A549 (cell line): ENCODE measurements at places on chromosomes 11 and 22.

DNA sequence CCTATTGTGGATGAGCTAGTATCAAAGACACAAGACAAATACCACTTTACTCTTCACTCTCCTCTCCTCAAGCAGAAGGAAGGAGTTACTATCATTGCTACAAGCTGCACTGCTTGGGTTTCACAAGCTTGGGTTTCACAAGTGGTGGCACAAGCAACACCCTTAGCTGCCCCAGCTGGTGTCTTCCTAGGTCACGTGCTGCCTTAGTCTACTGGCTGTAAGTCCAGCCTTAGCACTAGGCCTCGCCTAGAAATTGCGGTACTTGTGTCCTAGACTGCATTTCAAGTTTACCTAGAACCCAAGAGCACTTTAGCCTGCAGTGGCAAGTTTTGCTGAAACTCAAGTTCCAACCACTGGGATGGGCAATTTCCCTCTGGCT, 86.6 kb downstream of the EHF start:
- DNase-seq = no peak

DNA sequence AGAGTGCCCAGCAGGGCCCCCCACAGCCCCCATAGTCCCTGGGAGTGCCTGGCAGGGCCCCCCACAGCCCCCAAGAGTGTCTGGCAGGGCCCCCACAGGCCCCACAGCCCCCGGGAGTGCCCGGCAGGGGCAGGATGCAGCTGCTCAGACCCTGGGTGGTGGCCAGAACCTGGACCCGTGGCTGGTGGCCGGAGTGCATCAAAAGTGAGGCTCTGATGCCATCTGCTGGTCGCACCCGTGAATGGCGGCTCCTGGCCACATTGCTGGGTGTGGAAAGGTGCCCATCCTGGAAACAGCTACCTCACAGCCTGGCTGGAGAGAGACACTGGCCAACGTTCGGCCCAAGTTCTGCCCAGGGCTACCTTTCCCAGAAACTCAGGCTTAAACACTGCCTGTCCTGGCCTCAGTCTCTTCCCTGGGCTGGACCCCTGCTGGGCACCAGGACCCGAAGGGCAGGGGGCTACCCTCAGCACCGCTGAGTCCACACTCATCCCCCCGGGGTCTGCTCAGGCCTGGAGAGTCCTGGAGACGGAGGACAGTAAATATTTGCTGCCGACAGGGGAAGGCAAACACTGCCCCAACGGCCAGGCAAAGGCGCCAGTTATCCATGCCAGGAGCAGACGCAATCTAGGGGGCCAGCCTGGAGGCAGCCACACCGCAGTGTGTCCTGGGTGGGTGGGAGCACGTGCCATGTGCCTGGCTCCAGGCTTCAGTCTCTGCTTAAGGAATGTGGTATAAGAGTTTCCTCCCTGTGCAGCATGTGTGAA, 4.4 kb downstream of the INS start:
- peak; percentile 88 for DNase-seq

DNA sequence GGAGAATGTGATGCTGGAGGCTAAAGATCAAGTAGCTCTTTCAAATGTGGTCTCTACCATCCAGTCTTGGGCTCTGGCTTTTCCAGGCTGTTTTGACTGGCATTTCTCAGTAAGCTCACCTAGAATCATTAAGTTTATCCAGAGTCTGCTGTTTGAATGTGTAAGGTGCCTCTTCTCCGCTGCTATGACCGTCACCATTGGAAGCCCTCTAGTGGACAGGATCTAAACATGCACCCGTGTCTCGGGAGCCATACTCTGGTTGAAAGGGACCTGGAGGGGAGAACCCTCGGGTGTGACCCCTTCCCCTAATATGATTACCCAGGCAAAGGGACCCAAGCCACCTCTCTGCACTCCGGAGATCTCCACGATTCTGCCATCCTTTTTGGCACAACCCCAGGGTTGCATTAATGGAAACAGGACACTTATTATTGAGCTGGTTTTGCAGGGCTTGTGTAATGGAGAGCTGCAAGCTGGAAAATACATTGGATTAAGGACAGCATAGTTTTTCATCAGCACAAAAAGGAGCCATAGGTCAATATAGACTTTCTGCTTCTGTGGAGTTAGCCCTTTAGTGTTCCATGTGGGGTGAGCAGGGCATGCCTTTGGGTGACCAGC, 191.0 kb upstream of the LARGE1 start:
- peak; percentile 22 for DNase-seq

DNA sequence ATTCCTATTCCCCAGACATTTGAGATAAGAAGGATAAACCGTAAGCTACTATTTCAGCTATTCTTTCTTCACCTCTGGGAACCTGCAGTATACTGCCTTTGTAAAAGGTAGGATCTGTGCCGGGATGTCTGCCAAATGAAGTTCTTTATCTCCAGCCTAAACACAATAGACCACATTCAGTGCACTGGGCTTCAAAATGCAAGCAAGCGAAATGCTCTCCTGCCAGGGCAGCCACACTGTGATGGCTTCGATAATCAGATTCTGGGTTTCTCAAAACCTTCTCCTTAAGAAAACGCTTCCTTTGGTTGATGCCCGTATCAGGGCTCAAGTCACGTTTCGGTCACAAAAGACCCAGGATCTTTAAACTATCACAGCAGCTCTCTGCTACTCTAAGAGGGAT, 299.5 kb upstream of the B3GAT1 start:
- no peak for DNase-seq

DNA sequence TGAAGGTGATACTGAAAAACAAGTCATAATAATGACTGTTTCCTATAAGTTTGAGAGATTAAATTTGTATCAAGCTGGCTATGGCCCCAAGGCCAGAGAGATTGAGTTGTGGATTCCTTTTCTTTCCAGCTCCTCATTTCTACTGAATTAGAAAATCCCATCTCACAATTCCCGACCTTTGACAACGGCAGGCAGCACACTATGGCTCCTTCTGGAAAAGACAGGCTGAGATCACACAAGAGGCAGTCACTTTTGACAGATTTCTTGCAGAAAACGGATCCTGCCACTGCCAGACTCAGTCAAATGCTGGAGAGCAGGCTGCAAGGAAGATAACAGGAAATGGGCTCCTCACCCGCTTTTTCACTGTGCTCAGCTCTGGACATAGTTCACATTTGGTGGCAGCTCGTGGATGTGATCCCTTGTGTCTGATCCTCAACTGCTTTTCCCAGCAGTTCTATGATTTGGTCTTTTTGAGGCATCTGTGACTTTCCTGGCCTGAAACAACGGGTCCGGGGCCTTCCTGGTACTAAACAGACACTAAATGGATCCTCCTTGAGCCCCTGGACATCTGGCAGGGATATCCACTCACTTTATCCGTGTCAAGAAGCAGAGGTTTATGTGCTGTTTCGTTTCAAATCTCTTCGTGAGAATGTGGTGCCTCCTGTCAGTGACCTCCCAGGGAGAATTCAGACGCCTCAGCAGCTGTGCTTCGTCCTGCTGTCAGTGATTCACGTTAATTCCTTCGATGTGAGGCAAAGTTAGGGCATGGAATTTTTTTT, 26.1 kb upstream of the RTL6 start:
- DNase-seq = no peak

DNA sequence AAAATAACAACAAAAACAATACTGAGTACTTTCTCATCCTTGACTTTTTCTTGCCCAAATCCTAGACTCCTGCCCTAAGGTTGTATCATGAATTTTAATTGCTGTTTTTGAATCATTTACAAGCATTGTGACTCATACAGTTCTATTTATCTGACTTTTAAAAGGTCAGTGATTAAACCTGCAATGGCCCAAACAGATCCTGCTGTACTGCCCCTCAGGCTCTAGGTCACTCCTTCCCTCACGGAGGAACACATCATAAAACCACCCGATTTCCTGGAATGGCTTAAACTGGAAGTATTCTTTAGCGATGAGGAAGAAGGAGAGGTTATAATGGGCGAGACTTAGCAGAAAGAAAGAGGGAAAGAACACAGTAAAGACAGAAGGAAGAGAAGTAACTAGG, 12.3 kb downstream of the ARFGAP3 start:
- peak; percentile 53 for DNase-seq

DNA sequence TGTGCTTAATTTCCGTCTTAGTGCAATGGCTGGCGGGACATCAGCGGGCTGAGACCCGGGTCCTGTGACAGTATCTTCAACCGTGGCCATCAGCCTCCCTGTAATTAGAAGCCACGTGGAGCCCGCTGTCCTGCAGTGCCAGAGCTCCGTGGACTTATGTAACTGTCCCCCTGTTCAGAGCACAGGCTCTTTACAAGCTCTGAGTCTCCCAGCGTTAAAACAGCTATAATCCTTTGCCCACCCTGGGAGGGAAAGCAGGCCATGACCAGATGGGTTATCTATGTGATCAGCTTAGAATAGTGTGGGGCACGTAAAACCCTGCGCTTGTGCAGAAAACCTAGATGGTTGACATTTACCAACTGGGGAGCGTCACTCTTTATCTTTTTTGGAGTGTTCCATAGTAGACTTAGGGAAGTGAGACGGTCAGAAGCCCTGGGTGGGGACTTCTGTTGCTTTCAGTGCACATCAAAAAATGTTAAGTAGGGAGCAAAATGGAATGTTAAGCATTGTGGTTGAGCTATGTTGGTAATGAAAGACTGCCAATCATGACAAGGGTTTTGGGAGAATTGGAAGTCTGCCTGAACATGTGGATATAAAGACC, 103.5 kb upstream of the CADM1 start:
- DNase-seq = no peak

DNA sequence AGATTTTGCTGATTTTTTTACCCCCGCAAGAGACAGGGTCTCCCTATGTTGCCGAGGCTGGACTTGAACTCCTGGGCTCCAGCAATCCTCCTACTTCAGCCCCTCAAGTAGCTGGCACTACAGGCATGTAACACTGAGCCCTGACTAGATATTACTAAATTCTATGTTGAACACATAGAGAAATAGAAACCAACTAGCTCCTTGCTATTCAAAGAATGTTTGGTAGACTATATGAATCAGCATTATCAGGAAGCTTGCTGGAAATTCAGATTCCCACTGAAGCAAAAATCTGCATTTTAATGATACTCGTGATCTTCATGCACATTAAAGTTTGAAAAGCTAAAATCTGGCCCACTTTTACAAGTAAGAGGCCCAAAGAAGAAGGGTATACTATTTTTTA, 11.9 kb downstream of the TMEM41B start:
- DNase-seq = no peak

DNA sequence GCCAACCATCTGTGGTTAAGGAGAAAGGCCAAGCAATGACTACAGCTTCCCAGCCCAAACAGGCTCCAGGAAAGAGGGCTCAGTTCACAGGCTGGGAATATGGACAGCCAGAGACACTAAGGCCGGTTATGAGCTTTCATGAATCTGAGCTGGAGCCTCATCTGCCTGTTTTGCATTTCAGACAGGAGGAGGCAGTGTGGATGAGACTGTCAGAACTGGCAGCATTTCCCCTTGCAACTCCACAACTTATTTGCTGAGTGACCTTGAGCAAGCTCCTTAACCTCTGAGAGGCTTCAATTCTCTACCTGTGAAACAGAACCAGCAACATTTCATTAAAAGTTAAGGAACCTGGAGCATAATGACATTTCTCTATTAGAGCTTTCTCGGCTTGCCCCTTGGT, 264.0 kb downstream of the ETS1 start:
- DNase-seq = peak; percentile 3

- DNase-seq = no peak
These were observed 22.0 kb upstream of the IPO7 start for GRCh38 chr11:9362393-9362863.

DNA sequence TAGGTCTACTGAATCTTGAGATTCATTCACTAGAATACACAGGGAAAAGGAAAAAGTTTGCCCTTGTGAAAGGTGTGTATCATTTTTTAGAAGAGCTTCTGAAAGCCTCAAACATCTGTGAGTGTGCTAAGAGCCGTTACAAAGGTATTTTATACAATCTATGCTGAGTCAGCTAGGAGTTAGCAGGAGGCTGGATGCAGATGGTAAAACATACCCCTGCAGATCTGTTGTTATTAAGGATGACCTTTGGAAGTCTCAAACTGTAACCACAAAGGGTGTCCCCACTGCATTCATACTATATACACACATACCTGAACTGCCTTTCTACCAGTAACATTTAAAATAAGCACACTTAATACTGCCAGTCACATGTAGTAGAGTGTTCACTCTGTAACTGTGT, 8.4 kb upstream of the C11orf91 start:
- no peak for DNase-seq

- DNase-seq = no peak
These were observed 88.8 kb upstream of the CLDN5 start for GRCh38 chr22:19612866-19613572.

DNA sequence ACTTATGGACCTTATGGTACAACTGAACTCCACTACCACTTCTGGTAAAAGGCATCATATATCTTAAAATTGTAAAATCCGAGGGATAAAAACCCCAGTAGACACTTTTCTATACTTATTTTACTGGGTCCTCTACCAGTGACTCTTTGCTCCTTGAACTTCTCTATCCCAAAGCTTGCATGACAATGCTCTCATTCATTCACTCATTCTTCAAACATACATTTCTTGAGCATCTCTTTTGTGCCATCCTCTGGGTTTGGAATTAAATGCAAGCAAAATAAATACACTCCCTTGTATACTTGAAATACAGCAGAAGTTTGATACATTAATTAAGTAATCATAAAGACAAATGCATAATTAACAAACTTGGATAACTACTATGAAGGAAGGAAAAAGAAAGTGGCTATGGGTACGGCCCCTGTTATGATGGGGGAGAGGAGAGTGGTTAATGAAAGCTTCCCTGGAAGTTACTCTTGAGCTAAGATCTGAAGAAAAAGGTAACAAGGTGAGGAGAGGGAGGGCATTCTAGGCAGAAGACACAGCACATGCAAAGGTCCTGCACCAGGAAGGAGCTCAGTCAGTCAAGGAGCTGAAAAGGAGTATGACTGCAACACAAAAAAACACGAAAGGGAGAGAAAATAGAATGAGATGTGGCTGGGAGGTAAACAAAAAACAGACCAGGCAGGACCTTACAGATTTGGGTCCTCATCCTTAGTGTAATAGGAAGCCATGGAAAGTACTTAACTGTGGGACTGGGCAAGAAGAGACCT, 8.0 kb downstream of the MPZL3 start:
- no peak for DNase-seq

DNA sequence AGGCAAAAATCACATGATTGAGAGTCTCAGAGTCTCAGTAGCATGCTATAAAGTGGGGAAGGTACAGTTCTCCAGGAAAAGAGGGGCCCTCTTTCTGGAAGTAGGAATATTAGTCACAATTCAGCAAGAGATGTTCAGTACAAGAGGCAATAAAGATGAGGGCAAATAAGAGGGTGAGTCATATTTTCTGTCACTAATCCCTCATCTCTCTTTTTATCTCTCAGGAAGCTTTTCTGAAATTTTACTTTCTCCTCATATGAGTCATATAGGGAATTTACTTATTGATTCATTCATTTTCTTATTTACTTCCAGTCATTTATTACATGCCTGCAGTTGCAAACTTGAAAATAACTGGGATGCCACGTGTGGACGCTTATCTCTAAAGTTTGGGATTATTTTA, 3.4 kb upstream of the NXPE1 start:
- DNase-seq = peak; percentile 6
